Liver (tissue), 10 donors: ENCODE measurements at places on chromosomes 3 and 15. TPM values are rescaled to one million over a fixed set of nuclear protein-coding genes. Genes with fewer than 3 reads are reported as not detected.

The TRH gene
- not detected for polyA plus RNA-seq

The SLCO2A1 gene
- 1.8 TPM for polyA plus RNA-seq

- DNase-seq = peak; percentile 62
Measured at GRCh38 chr3:16849229-16849628, 35.5 kb upstream of the PLCL2 start.

- DNase-seq = no peak
Measured at GRCh38 chr15:48627260-48627940, 18.1 kb downstream of the FBN1 start.

The GUCA1C gene
- not detected for polyA plus RNA-seq

DNA sequence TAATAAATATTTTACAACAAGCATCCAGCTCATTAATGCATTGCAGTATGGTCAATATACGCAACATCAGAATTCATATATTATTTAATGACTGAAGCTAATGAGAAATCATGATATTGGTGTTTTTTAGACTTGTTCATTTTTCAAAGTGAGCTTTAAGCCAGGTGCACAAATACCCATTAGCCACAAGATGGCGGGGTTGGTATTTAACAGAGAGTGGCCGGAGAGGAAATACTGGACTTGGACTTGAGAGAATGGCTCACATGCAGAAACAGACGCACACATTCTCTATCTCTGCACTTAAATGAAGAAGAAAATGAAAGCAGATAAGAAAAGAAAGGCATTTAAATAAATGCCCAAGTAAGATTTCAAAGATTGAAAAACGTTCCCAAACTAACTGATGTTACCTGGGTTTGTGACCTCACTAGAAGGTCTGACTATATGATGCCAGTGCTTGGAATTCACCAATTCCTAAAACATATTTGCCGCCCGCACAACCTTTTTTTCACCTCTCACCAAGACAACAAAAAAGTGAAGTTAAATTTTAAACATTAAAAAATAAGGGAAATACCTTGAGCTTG lies 21.2 kb upstream of the CRBN start:
- DNase-seq = no peak

GRCh38 chr3:188234132-188234531 lies 80.2 kb downstream of the LPP start:
- DNase-seq = no peak

The LMAN1L gene
- polyA plus RNA-seq = not detected

DNA sequence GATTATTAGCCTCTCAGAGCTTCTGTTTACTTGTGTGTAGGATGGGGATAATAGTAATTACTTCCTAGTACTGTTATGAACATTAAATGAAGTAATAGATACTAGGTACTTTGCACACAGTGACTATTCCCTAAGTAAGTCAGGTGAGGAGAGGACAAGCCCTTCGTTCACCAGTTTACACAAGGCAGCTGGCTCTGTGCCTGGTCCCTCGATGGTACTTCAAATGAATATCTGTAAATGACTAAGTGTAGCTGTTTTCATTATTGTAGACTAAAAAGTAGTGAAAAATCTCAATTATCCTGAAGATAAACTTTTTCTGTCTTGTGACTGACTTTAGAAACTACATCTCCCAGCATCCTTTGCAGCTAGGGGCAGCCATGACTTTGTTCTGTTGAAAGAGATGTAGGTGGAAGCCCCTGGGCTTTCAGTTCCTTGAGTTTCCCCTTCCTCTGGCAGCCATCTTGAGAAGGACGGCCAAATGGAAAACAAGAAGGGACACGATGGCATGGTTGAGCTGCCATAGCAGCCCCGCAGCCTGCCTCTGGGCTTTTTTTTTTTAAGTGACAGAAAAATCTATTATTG lies 11.7 kb upstream of the WNT7A start:
- DNase-seq = no peak

GRCh38 chr3:143507735-143508580 lies 340.3 kb downstream of the SLC9A9 start:
- no peak for DNase-seq

DNA sequence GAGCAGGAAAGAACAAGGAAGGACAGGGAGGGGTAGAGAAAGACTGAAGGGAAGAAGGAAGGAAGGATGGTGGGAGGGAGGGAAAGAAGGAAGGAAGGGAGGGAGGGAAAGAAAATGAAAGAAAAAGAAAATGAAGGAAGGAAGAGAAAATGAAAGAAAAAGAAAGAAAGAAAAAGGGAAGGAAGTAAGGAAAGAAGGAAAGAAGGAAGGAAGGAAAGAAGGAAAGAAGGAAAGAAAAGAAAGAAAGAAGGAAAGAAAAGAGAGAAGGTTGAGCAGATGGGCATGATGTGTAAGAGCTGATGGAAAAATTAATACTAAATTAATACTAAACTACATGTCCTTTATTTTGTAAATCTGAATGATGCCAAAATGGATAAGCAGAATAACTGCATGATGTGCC lies 418.3 kb upstream of the CDIN1 start:
- no peak for DNase-seq

GRCh38 chr15:65923264-65923663 lies 54.0 kb downstream of the RAB11A start:
- DNase-seq = no peak

GRCh38 chr3:41290736-41291135 lies 91.4 kb downstream of the CTNNB1 start:
- no peak for DNase-seq

- DNase-seq = peak; percentile 33
Measured at GRCh38 chr15:31307270-31308184, 19.1 kb upstream of the KLF13 start.

The SCN5A gene
- polyA plus RNA-seq = 0.01 TPM

The FOXB1 gene
- polyA plus RNA-seq = not detected

DNA sequence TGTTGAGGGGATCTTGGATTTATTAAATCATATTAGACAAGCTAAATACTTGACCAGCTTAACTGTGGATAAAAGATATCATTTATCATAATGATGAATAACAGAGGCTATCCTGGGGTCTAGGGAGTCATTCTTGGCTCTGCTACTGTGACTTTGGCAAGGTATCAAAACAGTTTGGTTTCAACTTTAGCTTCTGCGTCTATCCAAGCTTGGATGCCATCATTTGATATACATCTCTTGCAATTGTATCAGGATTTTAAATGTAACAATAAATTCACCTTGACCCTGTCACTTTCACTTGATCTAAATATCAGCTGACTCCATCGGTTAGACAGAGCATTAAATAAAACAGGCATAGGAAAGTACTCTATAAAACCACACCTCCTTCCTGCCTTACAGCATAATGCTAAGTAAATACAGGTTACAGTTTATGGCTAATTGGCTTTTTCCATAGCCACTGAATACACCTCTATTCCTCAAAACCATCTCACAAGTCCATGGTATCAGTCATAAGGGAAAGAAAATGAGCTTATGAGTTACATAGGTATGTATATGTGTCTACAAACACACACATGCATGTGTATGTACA lies 262.9 kb downstream of the CTNNB1 start:
- DNase-seq = no peak

DNA sequence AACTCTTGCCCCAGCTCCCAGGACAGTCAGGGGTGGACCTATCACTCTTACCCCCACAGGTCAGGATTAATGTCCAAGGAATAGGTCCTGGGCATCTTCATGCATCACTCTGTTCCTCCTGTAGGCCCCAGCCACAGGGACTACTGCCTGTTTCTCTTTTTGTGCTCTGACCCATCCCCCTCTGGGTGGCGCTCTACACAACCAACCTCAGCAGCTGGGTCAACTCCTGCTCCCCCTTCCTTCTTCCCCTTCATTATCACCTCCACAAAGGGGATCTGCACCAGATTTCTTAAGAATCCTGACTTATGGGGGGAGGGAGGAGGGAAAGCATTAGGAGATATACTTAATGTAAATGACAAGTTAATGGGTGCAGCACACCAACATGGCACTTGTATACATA lies 12.2 kb upstream of the TRANK1 start:
- no peak for DNase-seq

The NIT2 gene
- polyA plus RNA-seq = 243 TPM

The CTXND1 gene
- 3.1 TPM for polyA plus RNA-seq

GRCh38 chr3:125150525-125151441 lies 61.8 kb downstream of the SLC12A8 start:
- no peak for DNase-seq

- DNase-seq = no peak
Measured at GRCh38 chr3:112121577-112122547, 11.2 kb downstream of the GCSAM start.

DNA sequence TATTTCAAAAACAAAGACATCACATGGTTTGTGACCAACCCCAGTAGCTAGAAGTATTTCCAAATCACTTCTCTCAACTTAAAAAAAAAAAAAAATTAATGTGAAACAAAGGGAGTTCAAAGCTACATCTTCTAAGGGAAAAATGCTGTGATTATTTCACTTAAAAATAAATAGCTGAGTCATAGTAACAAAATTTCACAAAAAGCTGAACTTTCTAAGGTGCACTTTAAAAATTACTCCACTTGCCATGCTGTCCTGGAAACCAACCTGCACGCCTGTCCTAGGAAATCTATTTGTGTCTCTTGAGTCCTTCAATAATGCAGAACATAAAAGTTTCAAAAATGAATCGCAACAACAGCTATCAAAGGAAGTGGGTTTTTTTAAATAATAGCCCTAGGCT lies 1.8 kb downstream of the ACAP2 start:
- DNase-seq = no peak

GRCh38 chr3:96959901-96960641 lies 145.7 kb downstream of the EPHA6 start:
- no peak for DNase-seq

DNA sequence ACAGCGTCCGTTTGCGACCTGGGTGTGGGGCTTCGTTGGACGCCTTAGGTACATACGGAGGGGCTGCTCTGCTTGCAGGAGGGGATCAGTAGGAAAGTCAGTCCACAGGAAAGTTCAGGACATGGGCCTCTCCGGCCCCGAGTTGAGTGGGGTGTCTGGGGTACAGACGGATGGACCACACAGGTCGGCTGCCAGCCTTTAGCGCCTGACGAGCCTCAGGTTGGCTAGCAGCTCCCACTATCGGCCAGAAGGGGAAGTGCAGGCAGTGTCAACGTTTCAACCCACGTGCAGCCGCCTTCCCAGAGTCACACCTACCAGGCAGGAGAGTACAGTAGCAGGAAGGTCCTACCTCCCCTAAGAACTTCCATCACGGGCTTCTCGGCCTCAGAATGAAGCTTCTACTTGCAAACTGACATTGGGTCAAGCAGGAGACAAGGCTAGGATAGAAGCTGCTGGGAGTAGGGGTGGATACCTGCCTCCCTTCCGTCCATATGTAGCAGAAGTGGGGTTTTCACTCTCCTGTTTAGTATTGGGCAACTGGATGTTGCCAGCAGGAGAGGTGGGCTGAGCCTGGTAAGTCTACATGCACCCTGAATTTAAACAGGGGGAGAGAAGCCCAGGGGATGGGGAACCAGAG lies 1.8 kb upstream of the SCN5A start:
- peak; percentile 75 for DNase-seq

DNA sequence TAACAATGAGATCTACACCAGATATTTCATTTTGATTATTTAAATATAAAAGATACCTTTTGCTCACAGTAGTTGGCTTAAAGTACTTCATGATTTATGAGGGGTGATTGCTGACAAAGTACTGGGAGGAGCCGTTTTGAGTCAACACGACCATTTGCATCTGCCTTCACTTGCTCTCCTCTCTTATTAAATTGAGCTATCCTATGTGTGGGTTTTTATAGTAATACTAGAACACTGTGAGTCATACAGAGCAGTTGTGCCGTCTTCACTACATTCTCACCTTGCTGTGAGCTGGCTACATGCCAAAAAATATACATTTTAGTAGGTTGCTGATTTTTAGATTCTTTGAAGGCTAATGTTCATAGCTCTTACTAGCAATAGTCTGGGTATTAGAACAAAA lies 161.2 kb downstream of the ALCAM start:
- no peak for DNase-seq

The CADM2 gene
- polyA plus RNA-seq = 0.65 TPM

The ZMYND10 gene
- polyA plus RNA-seq = 0.31 TPM

GRCh38 chr15:75578948-75579920 lies at the start of gene PTPN9:
PTPN9 (minus strand) TSS chr15:75579315; CDS start chr15:75578776, 539 bp downstream.
- peak; percentile 81 for DNase-seq
